Breast epithelium (tissue), 4 donors: ENCODE measurements at places on chromosomes 3 and 15.
A peak's percentile ranks its signal among the peaks of the same experiment; 100 is the strongest.

DNA sequence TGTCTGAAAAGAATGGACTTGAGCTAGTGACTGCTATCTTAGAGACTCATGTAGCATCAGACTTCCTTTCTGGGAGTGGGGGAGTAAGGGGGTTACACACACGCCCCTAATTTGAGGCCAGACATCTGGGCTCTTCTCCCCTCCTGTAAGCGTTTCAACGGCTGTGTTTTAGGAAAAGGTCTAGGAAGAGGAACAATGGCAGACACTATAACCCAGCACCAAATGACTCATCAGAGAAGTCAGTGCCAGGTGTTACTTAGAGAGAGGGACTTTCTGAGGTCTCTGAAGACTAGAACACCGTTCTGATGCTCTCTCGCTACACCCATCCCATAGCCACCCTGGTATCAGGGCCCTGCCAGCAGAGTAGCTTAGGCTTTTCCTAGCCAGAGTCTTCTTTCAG, 65.5 kb downstream of the SSUH2 start:
- no peak for DNase-seq

- no peak for DNase-seq
These were observed 33.4 kb downstream of the FANCD2OS start for GRCh38 chr3:10074666-10075065.

DNA sequence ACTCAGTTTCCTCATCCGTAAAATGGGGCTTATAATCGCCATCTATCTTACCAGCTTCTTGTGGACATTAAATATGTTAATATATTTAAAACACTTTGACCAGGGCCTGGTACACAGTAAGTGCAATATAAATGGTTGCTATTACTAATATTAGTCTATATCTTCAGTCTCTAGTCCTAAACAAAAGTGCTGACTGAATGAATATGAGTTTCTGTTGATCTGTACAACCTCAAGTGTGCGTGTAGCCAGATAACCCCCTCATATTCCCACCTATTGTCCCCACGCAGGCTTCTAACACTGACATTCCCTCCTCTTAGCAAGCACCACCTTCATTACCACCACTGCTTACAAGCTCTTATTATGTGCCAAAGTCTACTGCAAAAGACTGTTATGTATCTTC, 27.6 kb upstream of the LMCD1 start:
- DNase-seq, result no peak

DNA sequence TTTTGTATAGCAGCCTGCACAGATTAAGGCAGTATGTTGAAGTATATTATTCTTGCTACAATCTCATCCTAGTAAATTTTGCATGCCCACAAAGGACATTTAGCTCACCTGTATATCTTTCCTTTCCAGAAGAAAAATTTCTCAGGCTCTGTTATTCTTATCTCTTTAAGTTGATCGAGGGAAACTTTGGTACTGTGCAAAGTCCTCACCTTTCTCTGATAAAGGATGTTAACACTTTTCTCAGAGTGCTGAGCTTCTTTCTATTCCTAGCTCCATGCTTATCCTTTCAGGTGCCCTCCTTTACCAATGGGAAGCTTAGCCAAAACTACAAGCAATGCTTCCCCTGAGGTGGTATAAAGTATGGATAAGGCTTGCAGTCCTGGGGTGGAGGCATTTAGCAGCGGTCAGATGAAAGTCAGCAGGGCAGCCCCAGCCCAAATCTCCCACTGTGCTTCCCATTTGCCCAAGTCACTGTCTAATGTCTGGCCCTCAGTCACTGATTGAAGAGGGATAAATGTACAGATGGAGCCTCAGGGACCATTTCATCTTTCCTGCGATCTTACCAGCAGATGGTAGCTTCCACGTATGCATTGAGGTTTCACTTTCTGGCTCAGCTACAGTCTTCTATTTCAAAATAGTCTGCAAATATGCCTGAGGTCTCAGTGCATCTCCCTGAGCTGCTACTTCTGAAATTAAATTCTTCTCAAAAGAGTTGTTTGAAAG, 127.8 kb upstream of the P2RY1 start:
- DNase-seq, result no peak

DNA sequence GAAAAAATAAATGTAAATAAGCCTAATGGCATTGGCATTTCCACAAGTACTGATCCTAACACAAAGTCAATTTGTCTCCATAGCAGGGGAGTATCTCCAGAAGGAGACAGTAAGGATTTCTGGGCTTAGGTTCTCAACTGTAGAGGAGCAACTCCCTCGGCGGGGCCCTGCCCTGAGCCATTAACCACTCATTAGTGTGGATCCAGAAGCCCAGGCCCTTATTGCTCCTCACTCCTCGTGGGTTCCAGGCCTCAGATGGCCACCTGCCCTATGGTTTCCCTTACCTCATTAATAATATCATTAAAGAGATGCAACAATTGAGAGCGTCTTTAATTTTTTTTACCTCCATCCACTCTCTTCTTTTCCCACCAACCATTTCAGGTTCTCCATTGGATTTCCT, 85.3 kb upstream of the CLDN18 start:
- DNase-seq, result no peak

- DNase-seq, result no peak
These were observed 6.7 kb downstream of the SPPL2A start for GRCh38 chr15:50758712-50759205.

- no peak for DNase-seq
These were observed 23.8 kb downstream of the C3orf20 start for GRCh38 chr3:14698601-14699244.

- no peak for DNase-seq
These were observed 42.0 kb downstream of the RORA start for GRCh38 chr15:61186905-61187741.

DNA sequence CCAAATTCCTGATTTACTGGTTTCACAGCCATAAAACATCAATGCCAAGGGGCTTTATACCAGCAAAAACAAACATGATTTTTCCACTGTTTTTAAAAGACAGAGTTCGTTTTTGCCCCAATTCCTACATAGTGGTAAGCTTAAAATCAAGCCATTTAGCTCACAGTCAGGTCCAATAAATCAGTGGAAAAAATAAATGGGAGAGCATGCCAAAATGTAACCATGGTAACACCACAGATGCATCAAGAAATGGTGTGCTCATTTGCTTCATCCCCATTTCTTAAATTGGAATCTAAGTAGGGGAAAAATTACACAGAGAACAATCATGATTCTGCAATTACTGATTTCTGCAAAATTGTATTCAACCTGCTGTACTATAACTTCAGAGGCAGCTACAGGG, 418.8 kb downstream of the MAGI1 start:
- no peak for DNase-seq

- DNase-seq, result no peak
These were observed 30.9 kb upstream of the RARB start for GRCh38 chr3:25397150-25397549.

- DNase-seq, result no peak
These were observed 19.4 kb downstream of the TPM1 start for GRCh38 chr15:63061975-63062374.

- DNase-seq, result peak; percentile 27
These were observed 172.7 kb upstream of the TP63 start for GRCh38 chr3:189458528-189458927.

DNA sequence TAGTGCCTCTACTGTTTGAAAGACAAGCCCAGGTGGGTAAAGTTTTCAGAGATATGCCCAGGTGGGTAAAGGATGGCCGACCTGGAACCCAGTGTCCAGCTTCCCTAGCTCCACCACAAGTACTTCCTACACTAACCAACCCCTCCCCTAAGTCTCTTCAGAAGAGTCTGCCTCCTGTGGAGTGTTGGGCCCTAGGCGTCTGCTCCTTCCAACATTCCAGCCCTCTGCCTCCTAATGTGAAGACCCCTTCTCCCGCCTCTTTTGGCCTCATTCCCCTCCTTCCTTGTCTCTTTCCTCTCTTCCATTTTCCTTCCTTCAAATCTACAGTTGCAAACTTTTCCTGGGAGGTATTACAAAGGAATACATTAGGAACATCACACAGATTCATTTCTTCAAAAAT, 38.6 kb downstream of the CNTN3 start:
- no peak for DNase-seq

DNA sequence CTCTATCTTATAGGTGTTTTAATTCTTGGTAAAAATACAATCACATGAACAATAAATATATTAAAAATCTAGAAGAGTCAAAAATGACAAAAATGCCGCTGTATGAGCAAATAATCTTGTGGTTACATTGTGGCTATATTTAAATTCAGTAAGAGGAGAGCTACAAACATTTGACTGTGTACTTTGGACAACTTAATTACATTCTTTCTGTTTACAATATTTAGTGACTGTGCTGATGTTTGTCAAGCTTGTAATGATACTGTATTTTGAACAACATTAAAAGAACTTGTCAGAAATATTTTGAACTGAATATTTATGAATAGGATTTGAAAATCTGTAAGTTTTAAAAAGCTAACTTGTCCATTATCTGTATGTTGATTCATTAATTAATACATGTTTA, 598.3 kb downstream of the SI start:
- no peak for DNase-seq

DNA sequence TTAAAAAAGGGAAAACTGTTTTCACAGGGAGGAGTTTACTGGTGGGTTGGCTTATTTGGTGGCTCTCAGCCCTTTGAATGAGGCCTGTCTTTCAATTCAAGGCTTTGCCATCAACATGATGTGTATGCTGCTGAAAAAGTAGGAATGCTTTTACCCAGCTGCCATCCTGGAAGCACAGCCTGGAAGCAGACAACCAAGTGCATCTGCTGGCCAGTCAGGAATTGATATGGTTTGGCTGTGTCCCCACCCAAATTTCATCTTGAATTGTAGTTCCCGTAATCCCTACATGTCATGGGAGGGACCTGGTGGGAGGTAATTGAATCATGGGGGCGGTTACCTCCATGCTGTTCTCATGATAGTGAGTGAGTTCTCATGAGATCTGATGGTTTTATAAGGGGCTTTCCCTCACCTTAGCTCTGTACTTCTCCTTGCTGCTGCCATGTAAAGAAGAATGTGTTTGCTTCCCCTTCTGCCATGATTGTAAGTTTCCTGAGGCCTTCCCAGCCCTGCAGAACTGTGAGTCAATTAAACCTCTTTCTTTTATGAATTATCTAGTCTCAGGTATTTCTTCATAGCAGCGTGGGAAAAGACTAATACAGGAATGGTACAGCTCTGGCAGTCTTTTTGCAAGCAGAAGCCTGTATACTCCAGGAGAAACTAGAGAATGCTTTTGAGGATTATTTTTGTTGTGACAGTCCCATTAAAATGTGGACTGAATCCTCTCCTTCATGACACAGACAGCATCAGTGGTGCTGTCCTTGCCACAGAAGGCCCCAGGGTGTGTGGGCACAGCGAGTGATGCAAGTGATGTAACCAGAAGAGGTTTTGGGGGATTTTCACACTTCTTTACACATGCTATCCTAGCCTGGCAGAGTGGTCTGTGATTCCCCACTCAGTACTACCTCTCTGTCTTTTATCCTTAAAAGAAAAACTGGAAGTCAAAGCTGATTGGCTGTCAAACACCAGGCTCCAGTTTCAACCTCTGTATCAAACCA, 20.0 kb downstream of the PLCL2 start:
- no peak for DNase-seq

GRCh38 chr3:23761440-23761896, 44.3 kb upstream of the UBE2E1 start:
- DNase-seq, result no peak
